HCEC 1CT (cell line): ENCODE measurements at places on chromosomes 5 and 9.
A peak's percentile ranks its signal among the peaks of the same experiment; 100 is the strongest.

GRCh38 chr5:98363157-98363556 lies 410.3 kb upstream of the RGMB start:
- no peak for DNase-seq

GRCh38 chr9:132099741-132100407 lies 20.2 kb upstream of the MED27 start:
- DNase-seq: peak; percentile 43

- DNase-seq: peak; percentile 52
Observed at GRCh38 chr9:70921136-70921535, 200.3 kb downstream of the TRPM3 start.

DNA sequence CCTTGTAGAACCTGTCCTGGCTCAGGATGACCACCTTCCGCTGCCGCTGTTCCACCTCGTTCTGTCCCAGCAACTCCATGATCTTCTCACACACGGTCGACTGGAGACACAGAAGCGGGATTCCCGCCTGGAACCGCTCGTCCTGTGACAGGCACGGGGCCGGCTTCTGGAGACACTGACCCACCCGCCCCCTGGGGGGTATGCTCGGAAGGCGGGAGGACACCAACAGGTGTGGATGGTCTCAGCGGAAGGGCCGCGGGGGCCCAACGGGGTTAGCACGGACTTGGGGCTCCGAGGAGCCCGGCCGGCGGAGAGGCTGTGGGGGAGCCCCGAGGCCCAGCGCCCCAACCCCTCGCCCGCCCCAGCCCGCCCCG lies 530 bp downstream of the UCK1 start:
- DNase-seq: peak; percentile 6

- DNase-seq: no peak
Observed at GRCh38 chr5:155651-156410, 35.5 kb upstream of the LRRC14B start.

GRCh38 chr5:28743025-28743715 lies 1704.8 kb upstream of the CDH9 start:
- DNase-seq: peak; percentile 71

DNA sequence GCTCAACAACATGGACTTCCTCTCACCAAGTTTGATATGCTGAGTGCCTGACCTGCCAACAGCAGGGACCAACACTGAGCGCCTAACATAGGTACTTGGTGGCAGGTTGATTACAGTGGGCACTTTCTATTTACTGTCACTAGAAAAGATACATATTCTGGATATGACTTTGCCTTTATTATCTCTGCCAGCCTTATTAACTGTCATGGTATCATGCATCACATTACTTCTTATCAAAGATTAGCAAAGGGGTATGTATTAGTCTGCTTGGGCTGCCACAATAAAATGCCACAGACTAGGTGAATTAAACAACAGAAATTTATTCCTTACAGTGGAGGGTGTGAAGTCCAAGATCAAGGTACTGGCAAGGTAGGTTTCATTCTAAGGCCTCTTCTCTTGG lies 14.3 kb upstream of the C1QTNF2 start:
- DNase-seq: no peak

- peak; percentile 95 for DNase-seq
Observed at GRCh38 chr5:136004436-136004835, 24.4 kb upstream of the TGFBI start.

GRCh38 chr5:67248703-67249589 lies 52.3 kb upstream of the CD180 start:
- DNase-seq: no peak

GRCh38 chr5:132525299-132525724 lies 18.0 kb downstream of the IL5 start:
- no peak for DNase-seq

GRCh38 chr5:573976-574375 lies 38.2 kb upstream of the CEP72 start:
- no peak for DNase-seq

- DNase-seq: peak; percentile 17
Observed at GRCh38 chr5:176779537-176779936, 30.8 kb upstream of the UNC5A start.

GRCh38 chr5:171906066-171906570 lies 100.3 kb downstream of the FBXW11 start:
- no peak for DNase-seq

DNA sequence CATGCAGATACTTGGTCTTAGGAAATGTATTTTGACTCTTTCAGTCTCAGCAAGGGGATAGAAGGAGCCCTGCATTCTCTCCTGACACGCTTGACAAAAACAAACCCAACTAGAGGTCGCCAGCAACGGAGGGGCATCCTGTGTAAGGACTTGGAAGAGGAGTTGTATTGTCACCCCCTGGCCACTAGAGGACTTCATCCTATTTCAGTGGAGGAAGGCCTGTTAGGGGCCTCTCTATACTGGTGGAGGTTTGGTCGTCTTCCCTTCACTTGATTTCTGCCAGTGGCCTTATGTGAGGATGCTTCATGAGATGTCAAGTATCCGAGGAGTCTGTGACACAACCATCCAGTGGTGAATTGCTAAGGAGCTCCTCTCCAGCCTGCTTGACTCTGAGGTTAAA lies 122.8 kb upstream of the STC2 start:
- DNase-seq: peak; percentile 30

- no peak for DNase-seq
Observed at GRCh38 chr9:353077-353476, 138.4 kb downstream of the DOCK8 start.

- no peak for DNase-seq
Observed at GRCh38 chr9:25254051-25254450, 424.2 kb downstream of the TUSC1 start.

DNA sequence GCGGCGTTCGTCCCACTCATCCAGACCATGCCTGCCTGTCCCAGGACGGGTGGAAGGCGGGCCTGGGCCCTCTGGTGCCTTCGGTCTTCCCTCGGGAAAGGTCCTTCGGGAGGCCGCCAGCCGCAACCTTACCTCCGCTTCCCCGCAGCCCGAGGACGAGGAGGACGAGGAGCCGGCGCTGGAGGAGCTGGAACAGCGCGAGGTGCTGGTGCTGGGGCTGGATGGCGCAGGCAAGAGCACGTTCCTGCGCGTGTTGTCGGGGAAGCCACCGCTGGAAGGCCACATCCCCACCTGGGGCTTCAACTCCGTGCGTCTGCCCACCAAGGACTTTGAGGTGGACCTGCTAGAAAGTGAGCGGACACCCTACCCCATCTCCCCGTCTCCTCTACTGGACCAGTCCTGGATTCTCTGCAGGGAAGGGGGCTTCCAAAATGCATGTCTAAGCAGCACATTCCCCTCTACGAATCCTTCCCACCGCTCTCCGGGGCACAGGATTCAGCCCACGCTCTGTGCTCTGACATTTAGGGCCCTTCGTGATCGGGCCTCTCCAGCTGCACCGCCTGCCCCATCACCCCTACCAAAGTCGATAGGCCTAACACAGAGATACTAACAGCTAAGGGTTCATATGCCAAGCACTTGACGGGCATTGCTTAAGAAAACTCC lies 1.1 kb downstream of the ARL10 start:
- no peak for DNase-seq

- DNase-seq: no peak
Observed at GRCh38 chr5:36815871-36816270, 60.7 kb upstream of the NIPBL start.

GRCh38 chr5:33300209-33300742 lies 140.5 kb upstream of the TARS1 start:
- no peak for DNase-seq

GRCh38 chr9:18208166-18209059 lies 265.5 kb upstream of the ADAMTSL1 start:
- peak; percentile 45 for DNase-seq

DNA sequence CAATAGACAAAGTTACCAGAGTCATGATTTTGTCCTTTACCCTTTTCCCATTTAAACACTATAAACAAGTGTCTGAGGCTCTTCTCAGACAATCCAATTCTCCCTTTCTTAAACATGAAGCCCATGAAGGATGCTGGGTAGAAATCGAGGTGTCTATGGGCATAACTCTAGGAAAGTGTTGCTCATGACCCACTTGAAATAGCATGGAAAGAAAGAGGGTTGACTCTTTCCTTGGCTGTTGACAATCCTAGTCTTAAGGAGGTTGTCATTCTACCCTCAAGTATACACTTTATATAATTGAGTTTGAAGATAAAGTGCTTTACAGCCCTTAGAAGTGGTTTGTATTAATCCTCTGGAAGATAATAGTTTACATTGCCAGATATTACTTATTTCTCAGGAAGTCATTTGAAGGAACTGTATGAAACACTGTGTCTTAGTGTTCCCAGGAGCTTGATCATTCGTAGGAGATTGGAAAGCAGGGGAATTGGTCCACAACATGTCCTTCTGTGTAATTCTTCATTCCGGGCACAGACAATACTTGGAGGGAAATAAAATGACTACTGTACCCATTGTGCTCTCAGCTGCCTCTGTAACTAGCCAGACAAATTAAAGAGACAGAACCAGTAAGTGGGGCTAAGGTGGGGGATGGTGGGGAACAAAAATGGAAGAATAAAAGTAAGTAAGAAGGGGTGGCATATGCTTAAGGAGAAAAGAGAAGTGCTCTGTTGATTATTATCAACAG lies 1078.3 kb upstream of the DMAC1 start:
- DNase-seq: no peak
